ENCODE measurements at places on chromosomes 3 and 15.
A peak's percentile ranks its signal among the peaks of the same experiment; 100 is the strongest.

- no peak for DNase-seq
Measured at GRCh38 chr15:65887565-65887964, 18.3 kb downstream of the RAB11A start.

GRCh38 chr15:75727031-75727531 is 14.4 kb upstream of the CSPG4 start:
- peak; percentile 48 for DNase-seq

GRCh38 chr3:160169139-160169976 is 55.9 kb upstream of the C3orf80 start:
- DNase-seq: no peak

- DNase-seq: peak; percentile 43
Measured at GRCh38 chr3:56314842-56315241, 153.4 kb downstream of the ERC2 start.

DNA sequence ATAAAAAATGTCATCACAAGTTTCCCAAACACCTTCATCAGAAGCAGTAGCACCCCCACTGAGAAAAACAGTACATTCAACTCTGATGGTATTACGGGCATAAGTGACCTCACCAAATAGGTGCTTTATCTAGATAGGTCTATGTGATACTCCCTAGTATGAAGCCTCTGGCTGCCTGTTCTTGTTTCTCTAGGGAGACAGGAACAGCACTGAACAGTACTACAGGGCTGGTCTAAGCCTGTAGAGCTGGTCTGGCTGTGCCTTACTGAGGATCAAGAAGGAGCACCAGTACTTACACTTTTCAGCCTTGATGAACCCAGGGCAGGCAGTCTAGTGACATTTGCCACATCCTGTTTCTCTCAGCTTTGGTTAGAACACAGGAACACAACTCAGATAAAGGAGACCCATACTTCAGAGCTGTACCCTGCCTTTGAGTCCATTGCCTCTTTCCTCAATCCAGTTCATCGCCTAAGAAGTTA is 35.9 kb downstream of the OXNAD1 start:
- DNase-seq: no peak

- DNase-seq: no peak
Measured at GRCh38 chr3:129254536-129255230, 5.3 kb downstream of the COPG1 start.

GRCh38 chr15:53752406-53752805 is 7.1 kb downstream of the WDR72 start:
- DNase-seq: no peak

DNA sequence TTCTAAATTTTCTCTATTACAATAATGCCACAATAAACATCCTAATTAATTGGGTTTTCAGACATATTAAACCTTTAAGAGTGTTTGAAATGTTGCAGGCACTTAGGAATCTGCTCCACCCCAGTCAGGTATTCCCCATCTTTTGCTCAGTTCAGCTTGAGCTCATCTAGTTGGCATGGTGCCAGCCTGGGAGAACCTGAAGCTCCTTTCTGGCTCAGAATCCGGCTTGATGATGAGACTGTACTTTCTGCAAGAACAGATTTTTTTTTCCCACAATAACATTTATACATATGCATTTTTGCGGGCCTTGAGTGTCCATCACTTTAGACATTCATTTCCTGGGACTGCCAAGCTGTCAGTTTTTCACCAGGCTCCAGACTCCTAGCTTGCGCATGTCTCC is 7.7 kb upstream of the OXSR1 start:
- DNase-seq: no peak

- no peak for DNase-seq
Measured at GRCh38 chr15:90933301-90933700, 952 bp upstream of the HDDC3 start.

GRCh38 chr15:34656005-34656796 is 72.8 kb upstream of the GOLGA8B start:
- DNase-seq: no peak

DNA sequence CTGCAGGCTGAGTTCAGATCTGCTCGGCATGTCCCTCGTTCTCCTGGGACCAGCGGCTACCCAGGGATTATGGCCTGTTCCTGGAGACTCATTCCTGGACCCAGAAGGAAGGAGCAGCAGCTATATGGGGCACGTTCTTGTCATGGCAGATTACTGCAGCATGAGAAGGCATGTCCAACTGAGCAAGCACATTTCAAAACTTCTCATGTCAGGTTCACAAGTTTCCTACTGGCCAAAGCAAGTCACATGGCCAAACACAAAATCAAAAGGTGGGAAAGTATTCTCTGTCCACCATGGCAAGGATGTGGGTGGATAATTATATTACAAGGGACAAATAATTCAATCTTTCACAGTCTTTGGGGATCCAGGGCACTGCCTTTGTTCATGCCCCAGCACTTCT is 71.9 kb upstream of the C15orf39 start:
- DNase-seq: no peak

DNA sequence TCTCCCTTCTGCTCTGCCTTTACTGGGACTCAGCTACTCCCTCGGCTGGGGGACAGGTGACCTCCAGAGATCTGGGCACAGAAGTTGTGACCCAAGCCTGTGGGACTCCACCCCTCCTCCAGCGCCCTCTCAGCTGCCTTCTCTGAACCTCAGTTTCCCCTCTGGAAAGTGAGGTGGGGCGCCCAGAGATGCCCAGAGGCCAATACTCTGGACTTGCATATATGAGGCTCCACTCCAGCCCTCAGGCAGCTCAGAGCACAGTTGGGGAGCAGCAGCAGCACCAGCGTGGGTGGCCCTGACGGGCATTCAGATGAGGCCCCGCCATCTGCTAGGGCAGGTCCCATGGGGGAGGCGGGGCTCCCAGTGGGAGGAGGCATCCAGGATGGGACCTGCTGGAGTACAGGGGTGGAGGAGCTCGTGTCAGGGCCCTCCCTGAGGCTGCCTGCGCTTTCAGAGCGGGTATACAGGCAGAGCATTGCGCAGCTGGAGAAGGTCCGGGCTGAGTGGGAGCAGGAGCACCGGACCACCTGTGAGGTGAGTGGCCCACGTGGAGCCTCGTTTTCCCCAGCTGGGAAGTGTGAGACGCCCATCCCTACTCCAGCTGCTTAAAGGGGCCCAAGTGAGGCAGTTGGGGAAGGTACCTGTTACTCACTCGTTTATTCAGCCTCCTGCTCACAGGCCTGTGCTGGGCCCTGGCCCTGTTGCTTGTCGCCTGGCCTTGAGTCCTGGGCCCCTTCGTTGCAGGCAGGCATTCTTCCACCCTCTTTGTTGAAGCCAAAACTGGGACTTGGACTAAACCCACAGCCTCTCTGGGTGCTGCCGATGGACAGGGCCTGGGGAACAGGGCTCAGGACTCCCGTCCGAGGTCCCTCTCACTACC is 35.4 kb downstream of the PSTPIP1 start:
- DNase-seq: no peak

DNA sequence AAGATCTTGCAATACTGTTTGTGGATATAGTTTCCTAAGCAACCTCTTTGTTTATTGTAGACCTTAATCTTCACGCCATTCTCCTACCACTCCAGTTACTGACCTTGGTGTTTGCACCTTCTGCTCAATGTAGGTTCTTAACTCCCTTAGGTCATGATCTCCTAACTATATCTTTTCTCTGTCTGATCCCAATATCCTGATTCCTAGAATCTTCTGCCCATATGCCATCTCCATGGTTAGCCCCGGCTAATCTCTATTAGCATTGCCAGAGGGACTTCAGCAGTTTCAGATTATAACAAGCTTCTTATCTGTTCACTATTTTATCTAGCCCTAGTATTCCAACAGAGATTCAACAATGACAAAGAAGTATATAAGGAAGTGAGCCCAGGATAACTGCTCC is 64.9 kb downstream of the IMPG2 start:
- DNase-seq: no peak

- DNase-seq: no peak
Measured at GRCh38 chr3:183534249-183534648, 21.3 kb downstream of the KLHL6 start.

GRCh38 chr15:60612400-60613048 is 133.6 kb upstream of the ICE2 start:
- no peak for DNase-seq

DNA sequence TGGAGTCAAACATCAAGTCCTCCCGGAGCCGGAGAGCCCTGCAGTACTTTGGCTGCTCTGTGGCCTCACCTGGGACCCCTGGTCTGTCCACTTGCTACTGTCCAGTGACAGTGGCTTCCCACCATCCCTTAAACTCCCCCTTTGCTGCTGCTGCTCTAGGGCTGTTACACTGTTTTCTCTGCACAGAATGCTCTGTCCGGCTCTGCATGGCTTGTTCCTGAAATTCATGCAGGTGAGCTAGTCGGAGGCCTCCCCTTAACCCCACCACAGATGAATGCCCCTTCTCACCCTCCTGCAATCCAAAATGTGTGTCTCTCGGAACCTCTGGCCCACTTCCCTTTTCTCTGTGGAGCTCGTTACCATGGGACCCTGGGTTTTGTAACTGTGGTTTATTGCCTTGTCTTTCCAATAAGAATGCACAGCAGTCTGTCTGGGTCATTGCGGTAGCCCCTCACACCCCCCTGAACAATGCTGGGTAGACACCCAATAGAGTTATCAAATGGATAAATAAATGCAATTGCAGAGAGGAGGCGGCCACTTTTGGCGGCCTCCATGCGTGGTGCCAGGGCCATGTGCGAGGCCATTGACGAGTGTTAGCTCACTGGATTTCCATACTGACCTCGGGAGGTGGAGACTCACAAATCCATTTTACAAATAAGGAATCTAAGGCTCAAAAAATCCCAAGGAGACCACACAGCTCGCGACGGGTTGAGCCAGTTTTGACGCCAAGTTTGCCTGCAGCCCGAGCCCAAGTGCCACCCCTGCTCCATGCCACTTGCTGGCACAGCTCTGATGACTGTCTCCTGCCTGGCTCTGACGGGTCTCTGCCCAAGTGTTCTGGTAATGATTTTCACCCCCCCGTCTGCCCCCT is 48.5 kb downstream of the RGMA start:
- DNase-seq: peak; percentile 30

- no peak for DNase-seq
Measured at GRCh38 chr15:61871926-61872522, 188.2 kb downstream of the VPS13C start.

DNA sequence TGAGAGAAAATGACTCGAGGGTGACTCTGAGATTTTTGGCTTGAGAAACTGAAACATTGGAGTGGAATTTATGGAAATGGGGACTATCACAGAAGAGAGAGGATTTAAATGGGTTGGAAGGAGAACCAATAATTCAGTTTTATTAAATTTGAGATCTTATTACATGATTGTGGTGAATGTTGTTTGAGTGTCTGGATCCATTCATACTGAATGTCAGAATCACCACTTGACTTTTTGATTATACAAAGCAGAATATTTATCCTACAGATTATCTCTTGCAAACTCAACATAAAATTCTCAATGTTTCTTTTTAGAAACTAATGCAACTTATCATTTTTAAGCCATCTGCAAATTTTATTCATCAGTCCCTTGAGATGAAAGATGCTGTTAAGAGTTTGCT is 332.8 kb downstream of the CNTN3 start:
- DNase-seq: no peak

DNA sequence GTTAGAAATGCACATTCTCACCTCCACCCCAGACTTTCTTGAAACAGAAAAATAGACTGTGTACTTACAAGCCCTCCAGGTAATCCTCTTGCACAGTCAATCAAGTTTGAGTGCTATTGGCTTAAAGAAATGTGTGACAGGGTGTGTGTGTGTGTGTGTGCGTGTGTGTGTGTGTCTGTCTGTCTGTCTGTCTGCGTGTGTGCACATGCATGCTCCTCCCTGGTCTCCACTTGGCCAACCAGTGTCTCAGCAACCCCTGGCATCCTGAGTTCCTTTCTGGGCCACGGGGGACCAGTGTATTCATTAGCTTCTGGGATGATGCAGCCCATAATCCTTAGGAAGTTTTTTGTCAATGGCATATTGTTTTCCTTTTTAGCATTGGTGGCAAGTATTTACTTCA is 128.8 kb upstream of the IL12A start:
- no peak for DNase-seq

GRCh38 chr15:68335251-68335650 is 57.7 kb downstream of the FEM1B start:
- DNase-seq: no peak

GRCh38 chr3:2837239-2837638 is 272.9 kb downstream of the IL5RA start:
- DNase-seq: no peak

GRCh38 chr3:115325539-115325938 is 178.5 kb upstream of the ZBTB20 start:
- peak; percentile 15 for DNase-seq

DNA sequence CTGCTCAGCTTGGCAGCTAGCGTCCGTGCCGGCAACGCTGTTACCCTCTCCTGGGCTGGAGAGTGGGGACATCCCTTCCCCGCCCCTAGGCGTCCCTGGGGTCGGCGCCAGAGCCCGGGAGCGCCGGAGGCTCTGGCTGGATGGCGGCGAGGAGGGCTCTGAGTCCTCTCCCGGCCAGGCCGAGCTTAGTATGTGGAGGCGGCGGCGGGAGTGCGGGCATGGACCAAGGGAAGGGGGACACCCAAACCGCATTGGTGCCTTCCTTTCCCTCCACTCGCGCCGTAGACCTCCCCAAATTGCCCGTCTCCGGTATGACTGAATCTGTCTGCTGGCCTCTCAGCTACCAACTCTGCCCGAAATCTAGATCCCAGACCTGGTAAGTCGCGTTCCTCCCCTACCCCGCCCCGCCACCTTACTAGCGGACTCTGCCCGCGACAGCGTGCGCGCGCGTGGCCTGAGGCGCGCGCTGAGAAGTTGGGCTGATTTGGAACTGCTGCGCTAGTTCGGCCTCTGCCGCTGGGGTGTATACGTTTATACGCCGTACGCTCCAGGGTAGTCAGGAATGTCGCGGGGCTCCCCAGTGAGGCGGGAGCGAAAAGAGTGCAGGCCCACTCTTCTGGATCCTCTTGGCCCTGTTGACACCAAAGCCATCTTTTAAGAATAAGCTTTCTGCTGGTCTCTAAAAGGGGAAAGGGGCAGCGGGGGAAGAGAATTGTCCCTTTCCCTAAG is 12.2 kb downstream of the ZIC1 start:
- no peak for DNase-seq

- no peak for DNase-seq
Measured at GRCh38 chr3:65974509-65974908, 64.2 kb downstream of the MAGI1 start.

- DNase-seq: no peak
Measured at GRCh38 chr3:189512039-189512438, 119.2 kb upstream of the TP63 start.

DNA sequence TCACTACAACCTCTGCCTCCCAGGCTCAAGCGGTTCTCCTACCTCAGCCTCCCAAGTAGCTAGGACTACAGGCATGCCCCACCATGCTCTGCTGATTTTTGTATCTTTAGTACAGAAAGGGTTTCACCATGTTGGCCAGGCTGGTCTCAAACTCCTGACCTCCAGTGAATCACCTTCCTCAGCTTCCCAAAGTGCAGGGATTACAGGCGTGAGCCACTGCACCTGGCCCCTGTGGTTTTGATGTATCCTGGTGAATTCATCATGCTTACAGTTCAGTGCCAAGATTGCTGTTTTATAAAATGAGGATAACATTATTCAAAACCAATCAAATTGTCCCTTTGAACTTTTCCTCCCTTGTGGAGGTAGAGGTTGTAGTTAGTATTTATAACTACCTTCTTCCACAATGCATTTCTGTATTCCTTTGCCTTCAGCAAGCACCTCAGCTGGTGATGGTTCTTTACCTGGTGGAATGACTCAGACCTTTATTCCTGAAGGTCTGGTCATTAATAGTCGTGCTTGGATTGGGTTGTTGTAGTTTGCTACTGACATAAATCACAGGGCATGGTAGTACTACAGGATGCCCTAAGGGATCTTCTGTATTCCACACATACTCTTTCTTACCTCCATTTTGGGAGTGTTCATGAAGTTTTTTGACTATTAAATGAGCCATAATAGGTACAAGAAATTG is 76.9 kb downstream of the UBP1 start:
- no peak for DNase-seq

GRCh38 chr3:64332459-64333350 is 107.4 kb upstream of the PRICKLE2 start:
- no peak for DNase-seq

Data from right cardiac atrium (tissue), 5 donors.